ENCODE measurements at places on chromosomes 1 and 21. TPM values are rescaled to one million over a fixed set of nuclear protein-coding genes. Genes with fewer than 3 reads are reported as not detected.

Gene FAM78B
- total RNA-seq, result 0.16 TPM

Gene DNTTIP2
- total RNA-seq, result 67.6 TPM

DNA sequence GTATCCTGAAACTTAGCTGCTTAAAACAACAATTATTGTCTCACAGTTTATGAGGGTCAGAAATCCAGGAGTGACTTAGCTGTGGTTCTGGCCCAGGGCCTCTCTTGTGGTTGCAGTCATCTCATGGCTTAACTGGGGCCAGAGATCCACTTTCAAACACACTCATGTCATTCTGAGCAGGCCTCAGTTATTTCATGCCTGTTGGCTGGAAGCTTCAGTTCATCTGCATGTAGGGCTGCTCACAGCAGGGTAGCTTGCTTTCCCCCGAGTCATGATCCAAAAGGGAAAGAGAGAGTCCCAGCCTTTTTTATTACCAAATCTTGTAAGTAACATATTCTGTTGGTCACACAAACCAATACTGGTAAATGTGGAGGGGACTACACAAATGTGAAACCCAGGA, 96.6 kb upstream of the B3GALT2 start:
- no peak for DNase-seq

DNA sequence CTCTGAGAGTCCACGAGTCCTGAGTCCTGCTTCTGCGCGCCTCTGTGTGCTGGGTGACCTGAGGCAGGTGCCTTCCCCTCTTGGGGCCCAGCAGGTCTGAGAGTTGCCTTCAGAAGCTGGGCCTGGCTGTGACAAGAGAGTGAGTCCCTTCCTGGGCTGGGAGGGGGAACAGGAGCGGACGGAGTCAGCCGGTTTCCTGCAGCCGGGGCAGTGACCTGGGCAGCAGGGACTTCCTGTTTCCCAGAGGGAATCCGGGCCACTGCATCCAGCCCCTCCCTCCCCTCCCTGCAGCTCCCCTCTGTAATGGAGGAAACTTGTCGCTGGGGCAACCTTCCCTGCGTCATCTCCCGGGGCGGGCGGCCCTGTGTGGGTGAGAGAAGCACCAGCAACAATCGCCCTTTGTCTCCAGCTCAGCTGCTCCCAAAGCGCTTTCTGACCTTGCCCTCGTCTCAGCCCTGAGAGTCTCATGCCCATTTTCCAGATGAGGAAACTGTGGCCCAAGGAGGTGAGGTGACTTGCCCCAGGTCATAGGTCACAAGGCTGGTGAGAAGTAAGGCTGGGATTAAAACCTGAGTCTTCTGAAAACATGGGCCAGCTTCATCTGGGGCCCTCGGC, 61.1 kb downstream of the SDC3 start:
- DNase-seq, result no peak

Gene WASF2
- total RNA-seq, result 127 TPM

Gene NTMT2
- total RNA-seq, result not detected

DNA sequence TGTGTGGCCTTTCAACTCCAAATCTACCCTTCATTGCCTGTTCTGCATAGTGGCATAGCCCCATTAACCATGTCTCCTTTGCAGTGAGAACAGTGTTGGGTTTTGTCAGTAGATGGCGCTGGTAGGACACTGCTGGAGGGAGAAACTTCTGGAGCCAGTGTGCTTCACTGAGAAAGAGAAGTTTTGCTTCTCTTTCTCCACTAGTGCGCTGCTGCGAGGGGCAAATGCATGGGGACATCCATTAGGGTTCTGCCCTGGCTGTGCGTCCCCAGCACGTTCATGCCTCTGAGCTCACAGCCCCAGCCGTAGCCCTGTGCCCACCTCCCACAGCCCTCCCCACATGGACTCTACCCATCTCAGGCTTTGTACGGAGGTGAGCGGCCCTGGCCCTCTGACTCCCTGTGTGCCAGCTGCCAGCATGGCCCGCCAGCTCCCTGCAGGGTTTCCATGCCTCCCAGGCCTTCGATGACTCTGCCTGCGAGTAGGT, 53.1 kb downstream of the RIMS3 start:
- peak; percentile 85 for DNase-seq

Gene PDXK
- total RNA-seq, result 94.5 TPM

Gene CELA3A
- total RNA-seq, result not detected

- DNase-seq, result no peak
Measured at GRCh38 chr1:199976496-199977144, 50.9 kb upstream of the NR5A2 start.

GRCh38 chr21:41148798-41149197, 19.2 kb upstream of the BACE2 start:
- no peak for DNase-seq

Gene S100A14
- not detected for total RNA-seq

- no peak for DNase-seq
Measured at GRCh38 chr1:200951016-200951415, 56.3 kb downstream of the INAVA start.

DNA sequence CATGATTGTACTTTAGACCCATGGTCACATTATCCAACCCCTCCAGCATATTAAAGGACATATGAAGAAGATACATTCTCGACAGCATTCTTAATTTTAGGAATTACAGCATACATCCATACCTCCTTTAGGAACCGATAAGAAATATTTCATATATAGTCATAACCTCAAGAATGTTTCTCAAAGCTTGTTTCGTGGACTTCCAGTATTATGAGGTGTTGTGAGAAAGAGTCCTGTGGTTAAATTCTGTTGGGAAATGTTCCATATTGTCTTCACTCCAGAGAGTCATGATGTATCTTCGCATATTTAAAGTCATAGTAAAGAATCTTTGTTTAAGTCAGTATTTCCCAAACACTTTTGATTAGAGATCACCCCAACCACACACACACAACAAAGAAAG, 321.0 kb upstream of the SNX7 start:
- DNase-seq, result no peak

- DNase-seq, result no peak
Measured at GRCh38 chr1:150072959-150073358, 5.4 kb downstream of the VPS45 start.

Gene CFHR1
- not detected for total RNA-seq

Gene GPR25
- 0.82 TPM for total RNA-seq

- DNase-seq, result no peak
Measured at GRCh38 chr1:91013302-91013701, 8.5 kb downstream of the ZNF644 start.

Gene TCP10L
- total RNA-seq, result 0.42 TPM

Gene BLACAT1
- 0.16 TPM for total RNA-seq

DNA sequence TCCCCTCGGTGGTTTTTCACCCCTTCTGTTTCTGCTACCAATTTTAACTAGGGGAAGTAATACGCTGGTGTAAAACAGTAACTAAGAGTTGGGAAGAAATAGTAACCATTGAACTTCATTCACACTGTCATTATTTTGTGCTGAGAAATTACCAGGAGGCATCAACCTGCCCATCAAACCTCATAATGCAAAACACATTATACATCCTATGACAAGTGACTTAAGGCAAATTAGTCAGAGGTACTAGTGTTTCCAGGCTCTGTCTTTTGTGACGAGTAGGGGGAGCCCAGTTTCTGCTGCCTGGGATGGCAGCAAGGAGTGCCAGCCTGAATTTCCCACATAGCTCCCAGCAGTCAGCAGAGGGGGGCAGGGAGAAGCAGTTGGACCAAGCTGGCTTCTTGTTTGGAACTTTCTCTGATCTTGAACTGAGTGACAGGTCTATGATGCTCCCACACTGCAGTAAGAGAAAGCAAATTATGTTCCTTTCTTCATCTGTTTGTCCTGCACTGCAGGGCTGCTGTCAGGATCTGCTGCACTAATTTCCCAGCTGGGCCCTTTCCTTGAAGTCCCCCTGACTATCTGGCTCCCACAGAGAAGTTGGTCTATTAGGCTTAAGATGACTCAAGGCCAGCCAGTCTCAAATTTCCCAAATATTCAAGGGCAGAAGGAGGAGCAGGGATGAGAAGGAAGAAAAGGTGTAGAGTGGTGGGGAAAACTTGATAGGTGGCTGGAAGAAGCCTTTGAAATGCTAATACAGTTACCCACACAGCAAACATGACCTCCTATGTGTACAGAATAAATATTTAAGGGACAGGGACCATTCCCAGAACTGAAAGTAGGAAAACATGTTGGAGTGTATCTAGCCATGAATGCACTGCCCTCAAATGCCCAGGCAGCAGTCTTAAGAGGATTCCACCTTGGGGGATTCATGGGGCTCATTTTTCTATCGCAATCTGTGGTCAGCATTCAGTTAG, 322.8 kb downstream of the SEC16B start:
- DNase-seq, result no peak

- DNase-seq, result no peak
Measured at GRCh38 chr1:39524591-39525365, 33.3 kb downstream of the BMP8A start.

GRCh38 chr1:201609661-201610318, 70.9 kb downstream of the NAV1 start:
- no peak for DNase-seq

Gene CD1D
- not detected for total RNA-seq

GRCh38 chr21:42304556-42305454, 10.4 kb downstream of the TFF3 start:
- DNase-seq, result no peak

GRCh38 chr1:61992257-61992656, 202.4 kb upstream of the L1TD1 start:
- DNase-seq, result no peak
